ENCODE measurements at places on chromosomes 16 and 17.

DNA sequence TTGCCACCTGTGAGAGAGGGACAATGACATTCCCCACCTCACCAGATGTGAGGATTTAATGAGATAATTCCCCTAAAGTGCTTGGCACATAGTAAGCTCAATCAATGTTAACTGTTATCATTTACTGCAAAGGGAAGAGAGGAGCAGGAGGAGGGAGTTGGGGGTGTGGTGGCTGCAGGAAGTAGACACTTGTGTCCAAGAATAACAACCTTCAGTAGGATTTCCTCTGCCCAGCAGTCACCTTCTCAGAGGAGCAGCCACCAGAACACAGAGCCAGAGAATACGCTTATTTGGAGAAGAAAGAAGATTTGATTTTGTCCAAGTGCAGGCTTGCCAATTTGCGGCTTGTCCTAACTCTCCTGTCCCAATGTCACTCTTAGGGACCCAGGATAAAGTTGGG is 10.2 kb downstream of the CBX4 start:
- DNase-seq, result no peak

- no peak for DNase-seq
Measured at GRCh38 chr17:11278186-11278991, 37.4 kb downstream of the SHISA6 start.

GRCh38 chr17:67490471-67490870 is 113.4 kb downstream of the PITPNC1 start:
- DNase-seq, result no peak

- peak; percentile 43 for DNase-seq
Measured at GRCh38 chr17:77420804-77421629, 280.2 kb downstream of the SEC14L1 start.

- no peak for DNase-seq
Measured at GRCh38 chr16:53743149-53743566, 39.2 kb downstream of the FTO start.

- DNase-seq, result peak; percentile 15
Measured at GRCh38 chr16:66344533-66345145, 21.9 kb upstream of the CDH5 start.

DNA sequence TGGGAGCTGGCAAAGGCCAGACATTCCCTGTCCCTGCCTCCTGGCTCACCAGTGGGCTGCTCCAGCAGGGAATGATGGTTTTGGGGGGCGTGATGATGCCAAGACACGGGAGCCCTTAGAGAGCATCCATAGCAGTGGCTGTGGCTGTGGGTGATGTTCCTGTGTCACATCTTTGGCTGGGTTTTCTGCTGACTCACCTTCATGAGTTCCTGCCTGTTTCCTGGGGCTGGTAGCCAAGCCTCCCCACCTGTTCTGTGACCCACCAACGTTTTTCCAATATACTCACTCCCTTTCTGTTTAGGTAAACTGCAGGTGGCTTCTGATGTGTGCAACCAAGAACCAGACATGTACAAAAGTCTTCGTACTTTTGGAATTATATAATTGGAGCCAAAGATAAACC is 16.5 kb upstream of the NF1 start:
- no peak for DNase-seq

DNA sequence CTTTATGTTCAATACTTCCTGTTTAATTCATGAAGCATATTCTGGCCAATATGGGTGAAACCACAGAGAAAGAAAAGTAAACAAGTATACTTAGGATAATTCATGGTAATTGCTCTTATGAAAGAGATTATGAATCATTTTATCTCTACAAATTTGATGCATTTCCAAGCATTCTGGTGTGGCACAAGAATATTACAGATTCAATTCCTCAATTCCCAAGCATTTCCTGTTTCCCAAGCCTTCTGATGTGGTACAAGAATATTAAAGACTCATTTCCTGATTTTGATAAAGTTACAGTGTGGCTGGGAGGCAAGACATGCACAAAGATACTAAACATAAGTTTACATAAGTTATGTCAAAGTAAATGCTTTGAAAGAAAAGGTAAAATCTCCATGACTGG is 126.1 kb upstream of the NUDT7 start:
- DNase-seq, result no peak

DNA sequence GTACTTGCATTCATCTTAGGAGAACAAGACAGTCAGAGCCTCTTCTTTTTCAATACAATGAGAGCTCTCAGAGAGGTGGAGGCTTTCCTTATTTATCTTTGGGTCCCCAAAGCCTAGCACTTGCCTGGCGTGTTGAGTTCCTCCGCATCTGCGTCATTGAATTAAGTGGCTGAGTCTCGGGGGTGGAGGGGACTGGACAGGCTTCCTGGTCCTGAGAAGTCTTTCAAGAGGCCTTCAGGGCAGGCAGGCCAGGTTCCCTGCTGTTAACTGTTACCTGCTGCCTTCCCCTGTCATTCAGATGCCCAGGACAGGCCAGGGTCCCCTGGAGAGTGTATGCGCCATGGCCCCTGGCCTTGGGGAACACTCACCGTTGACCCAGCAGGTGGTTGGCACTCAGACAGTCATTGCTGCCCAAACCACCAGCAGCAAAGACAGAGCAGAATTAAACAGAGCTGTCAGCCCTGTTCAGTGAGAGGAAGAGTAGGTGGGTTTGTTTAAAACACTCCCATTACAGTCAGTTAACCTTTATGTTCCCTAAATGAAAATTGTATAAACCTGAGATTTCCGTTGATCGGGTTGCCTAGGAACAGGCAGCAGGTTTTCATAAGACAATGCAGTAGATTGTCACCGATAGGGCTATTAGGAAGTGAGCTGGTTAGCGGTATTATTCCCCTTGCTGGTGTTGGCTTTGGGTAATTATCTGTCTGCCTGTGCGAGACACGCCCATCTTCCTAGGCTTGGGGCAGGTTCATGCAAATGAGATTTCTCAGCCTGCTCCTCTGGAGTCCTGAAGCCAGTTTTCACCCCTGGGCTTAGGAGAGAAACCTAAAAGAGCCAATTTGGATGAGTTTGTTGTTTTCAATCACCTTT is 132.7 kb downstream of the CCDC182 start:
- DNase-seq, result no peak
